Naive thymus-derived CD8-positive, alpha-beta T cell (primary cell): ENCODE measurements at places on chromosomes 1 and 21.

- DNase-seq, result no peak
Observed at GRCh38 chr1:205538235-205538840, 33.9 kb downstream of the CDK18 start.

DNA sequence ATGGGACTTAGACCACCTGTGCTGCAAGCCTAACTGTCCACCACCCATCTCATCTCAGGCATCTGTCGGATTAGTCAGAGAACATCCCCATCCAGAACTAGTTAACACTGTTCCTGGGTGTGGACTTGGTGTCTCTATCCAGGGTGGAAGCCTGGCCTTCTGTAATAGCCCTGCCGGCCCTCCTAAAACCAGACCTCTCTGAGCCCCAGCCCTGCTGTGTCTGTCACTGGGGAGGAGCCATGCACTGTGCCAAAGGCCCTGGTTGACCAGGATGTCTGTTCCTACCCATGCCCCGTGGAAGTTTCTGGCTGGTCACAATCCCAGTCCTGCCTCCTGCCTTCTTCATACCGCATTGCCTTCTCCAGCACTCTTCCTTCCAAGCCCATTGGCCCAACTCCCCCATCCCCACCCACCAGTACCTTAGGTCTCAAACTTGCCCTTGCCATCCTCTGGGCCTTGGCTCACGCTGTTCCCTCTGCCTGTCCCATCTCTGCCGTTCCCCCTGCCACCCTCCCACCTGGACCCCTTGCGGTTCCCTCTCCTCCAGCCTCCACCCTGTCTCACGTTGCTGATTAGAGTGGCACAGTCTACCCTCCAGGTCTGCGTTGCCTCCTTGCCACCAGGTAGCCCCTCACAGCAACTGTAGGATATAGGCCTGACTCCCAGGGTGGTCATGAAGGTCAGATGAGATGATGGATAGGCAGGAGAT, 105.6 kb downstream of the EPHB2 start:
- no peak for DNase-seq

- DNase-seq, result no peak
Observed at GRCh38 chr1:51788938-51789337, 89.6 kb downstream of the NRDC start.

- DNase-seq, result no peak
Observed at GRCh38 chr1:7335224-7335879, 435.7 kb upstream of the VAMP3 start.

DNA sequence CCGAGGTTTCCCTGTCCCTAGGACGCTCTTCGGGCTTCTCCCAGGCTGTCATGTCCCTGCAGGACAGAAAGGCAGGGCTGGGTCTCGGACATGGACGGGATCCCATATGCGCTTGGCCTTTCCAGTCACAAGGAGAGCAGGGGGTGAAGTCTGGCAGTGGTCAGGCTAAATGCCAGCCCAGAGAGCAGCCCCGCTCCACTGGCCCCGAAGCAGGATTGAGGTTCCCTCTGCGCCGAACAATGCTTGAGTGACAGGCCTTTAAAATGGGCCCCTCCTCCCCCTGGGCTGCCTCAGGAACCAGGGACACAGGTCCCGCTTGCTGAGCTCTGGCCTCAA, 12.7 kb downstream of the DRAXIN start:
- no peak for DNase-seq
